Thymus (tissue), 14 donors: ENCODE measurements at places on chromosomes 7 and 10.

DNA sequence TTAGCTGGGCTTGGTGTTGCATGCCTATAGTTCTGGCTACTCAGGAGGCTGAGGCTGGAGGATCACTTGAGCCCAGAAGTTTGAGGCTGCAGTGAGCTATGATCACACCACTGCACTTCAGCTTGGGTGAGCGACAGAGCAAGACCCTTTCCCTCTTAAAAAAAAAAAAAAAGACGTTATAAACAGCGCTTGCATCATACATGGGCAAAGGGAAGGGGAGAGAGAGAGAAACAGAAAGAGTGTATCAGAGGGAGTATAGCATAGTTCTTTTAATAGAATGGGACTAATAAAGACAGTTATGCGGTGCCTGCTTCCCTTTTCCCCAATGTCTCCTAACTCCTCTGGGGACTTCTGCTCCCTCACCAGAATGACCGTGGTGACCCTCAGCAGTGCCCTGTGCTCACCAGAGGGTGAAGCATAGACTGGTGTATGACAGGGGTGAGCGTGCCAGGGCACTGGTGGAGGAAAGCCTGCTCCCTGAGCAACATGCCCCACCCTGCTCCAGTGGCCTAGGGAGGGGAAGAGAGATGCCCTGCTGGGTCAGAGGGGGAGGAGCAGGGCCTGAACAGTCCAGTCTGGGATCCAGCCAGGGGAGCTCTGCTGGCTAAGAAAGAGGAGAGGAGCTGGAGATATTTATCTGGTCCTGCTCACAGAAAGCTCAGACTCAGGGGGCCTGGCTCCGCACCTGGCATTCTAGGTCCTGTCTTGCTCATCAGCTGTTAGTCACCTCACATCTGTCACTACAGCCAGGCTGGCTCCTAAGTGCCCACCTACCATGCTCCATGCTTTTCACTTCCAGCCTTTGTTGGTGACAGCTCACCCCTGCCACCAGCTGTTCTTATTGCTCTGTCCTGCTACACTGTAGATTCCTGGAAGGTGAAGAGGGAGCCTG, 2.2 kb downstream of the PDZD7 start:
- DNase-seq: no peak

- no peak for DNase-seq
Observed at GRCh38 chr7:50448823-50449222, 1.3 kb downstream of the FIGNL1 start.

- DNase-seq: no peak
Observed at GRCh38 chr10:89122433-89123051, 84.6 kb downstream of the CH25H start.

DNA sequence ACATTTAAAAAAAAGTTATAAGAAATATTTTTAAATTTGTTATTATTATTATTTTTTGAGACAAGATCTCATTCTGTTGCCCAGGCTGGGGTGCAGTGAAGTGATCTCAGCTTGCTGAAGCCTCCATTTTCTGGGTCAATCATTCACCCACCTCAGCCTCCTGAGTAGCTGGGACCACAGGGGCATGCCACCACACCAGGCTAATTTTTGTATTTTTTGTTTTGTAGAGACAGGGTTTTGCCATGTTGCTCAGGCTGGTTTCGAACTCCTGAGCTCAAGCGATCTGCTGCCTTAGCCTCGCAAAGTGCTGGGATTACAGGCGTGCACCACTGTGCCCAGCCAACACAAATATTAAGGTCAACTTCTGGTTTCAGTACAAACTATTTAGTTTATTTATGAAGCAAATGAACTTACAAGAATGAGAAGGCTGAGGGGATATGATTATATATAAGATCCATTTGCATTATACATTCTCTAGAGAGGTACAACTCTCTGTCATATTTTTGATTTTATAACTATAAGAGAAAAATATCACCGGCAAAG, 45.9 kb upstream of the FAM133B start:
- no peak for DNase-seq

- DNase-seq: no peak
Observed at GRCh38 chr10:3976718-3977117, 191.7 kb upstream of the KLF6 start.

DNA sequence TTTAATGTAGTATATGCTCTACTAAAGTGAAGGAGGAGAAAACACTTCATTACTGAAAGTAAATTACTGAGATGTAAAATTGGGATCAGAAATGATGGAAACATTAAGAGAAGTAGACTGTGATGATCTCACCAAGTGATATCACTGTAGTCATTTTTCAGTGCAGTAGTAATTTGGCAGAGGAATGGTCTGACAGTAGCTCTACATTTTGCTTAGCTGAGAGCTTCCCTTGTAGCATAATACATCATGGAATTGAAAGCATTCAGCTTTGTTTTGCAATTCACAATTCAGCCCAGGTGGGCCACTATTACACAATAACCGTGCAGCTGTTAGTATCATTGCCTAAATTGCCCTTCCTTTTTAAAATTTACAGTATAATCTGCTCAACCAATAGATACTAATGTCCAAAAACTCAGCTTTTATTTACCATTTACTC, 19.4 kb upstream of the CABCOCO1 start:
- DNase-seq: no peak

GRCh38 chr10:68223535-68224165, 8.3 kb downstream of the ATOH7 start:
- DNase-seq: no peak

GRCh38 chr7:101957744-101958525, 140.5 kb downstream of the CUX1 start:
- DNase-seq: no peak

GRCh38 chr7:90816511-90817142, 220.5 kb downstream of the CDK14 start:
- DNase-seq: no peak

DNA sequence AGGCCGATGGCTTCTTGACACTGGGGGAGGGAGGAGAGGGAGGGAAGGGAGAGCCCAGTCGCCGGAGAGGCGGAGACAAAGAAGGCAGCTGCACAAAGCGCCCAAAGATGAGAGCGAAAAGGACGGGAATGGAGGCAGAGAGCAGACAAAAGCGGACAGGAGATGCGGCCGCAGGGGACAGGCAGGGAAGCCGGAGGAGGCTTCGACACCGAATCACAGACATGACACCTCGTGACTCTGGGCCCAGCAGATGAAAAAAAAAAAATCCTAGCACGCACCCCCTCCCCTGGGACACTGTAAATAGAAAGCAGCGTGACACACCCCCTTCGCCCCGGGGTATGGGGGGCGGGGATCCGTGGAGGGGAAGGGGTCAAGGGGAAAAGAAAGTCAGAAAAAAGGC, 976 bp downstream of the NAT16 start:
- no peak for DNase-seq

DNA sequence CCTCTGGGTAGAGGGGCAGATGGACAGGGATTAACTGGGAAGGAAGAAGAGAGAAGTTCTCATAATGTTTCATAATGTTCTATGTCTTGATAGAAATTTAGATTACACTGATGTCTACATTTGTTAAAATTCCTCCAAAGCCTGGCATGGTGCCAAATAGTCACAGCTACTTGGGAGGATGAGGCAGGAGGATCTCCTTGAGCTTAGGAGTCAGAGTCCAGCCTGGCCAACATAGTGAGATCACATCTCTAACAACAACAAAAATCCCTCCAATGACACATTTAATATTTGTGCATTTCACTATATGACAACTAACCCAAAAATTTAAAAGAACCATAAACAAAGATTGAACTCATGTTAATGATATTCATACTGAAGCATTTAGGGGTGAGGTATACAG, 33.0 kb upstream of the PPP1R3C start:
- no peak for DNase-seq

GRCh38 chr10:127456122-127456521, 93.0 kb upstream of the NPS start:
- no peak for DNase-seq

DNA sequence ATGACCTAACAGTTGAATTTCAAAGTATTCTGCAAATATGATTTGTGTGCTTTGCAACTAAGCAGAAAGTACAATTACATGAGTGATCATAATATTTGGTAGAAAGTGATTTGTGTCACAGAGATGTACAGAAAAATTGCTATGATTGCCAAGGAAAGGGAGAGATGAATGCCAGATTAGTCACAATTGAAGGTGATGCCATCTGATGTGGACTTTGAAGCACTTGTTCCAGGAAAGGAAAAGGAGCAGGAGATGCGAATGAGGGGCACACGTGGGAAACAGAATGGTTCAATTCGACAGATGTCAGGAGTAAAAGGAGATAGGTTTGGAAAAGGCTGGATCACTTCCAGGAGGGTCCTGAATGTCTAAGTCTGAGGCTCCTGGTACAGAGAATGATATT, 153.1 kb upstream of the LAMB4 start:
- DNase-seq: no peak
